ENCODE measurements at places on chromosomes 7 and 10. TPM values are rescaled to one million over a fixed set of nuclear protein-coding genes. Genes with fewer than 3 reads are reported as not detected.

Gene SEMA3E
- total RNA-seq: 0.18 TPM

Gene LIPJ
- total RNA-seq: not detected

- no peaks in the 10 kb centered on the region for H3K36me3 ChIP-seq
- H3K4me3 ChIP-seq: no peak overlapping the region
- DNase-seq: no peak
- H3K27me3 ChIP-seq: no peaks in the 10 kb centered on the region
- H3K27ac ChIP-seq: no peak overlapping the region
- H3K4me1 ChIP-seq: no peaks in the 10 kb centered on the region
Measured at GRCh38 chr7:7048213-7048612, 134.1 kb upstream of the C1GALT1 start.

Gene LBX1
- not detected for total RNA-seq

GRCh38 chr10:4201866-4202825, 417.1 kb upstream of the KLF6 start:
- H3K4me1 ChIP-seq: peaks cover 9% of the 10 kb centered on the region
- no peaks in the 10 kb centered on the region for H3K36me3 ChIP-seq
- no peak overlapping the region for H3K4me3 ChIP-seq
- no peak for DNase-seq
- no peaks in the 10 kb centered on the region for H3K27me3 ChIP-seq

Gene ATOH7
- not detected for total RNA-seq

DNA sequence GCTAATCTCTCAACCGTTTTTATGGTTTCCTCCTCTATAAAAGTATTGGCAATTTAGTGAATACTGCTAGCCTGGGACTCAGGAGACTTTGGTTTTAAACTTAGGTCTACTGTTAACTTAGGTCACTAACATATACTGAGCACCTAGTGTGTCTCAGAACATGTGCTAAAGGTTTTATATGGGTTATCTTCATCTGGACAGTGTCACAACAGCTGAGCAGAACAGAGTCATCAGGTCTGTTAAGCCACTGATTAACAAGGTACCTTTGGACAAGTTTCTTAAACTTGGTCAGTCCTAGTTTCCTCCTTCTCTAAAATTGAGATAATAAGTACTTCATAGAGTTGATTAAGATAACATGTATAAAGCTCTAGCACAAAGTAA, 30.6 kb downstream of the NET1 start:
- no peaks in the 10 kb centered on the region for H3K27me3 ChIP-seq
- H3K4me1 ChIP-seq: no peaks in the 10 kb centered on the region
- no peaks in the 10 kb centered on the region for H3K36me3 ChIP-seq
- H3K27ac ChIP-seq: no peak overlapping the region

Gene NKX2-3
- not detected for total RNA-seq

Gene CREB5
- 21.3 TPM for total RNA-seq

DNA sequence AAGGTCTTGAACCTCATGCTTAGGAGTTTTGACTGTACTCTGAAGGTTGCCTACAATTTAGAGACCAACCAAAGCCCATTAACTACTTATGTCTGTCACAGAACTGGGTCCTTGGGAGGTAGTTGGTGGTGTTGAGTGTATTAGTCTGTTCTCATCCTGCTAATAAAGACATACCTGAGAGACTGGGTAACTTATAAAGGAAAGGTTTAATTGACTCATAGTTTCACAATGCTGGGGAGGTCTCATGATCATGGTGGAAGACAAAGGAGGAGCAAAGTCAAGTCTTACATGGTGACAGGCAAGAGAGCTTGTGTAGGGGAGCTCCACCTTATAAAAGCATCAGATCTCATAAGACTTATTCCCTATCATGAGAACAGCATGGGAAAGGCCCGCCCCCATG, 319.6 kb upstream of the ZMIZ1 start:
- H3K4me1 ChIP-seq: peaks cover 21% of the 10 kb centered on the region
- H3K4me3 ChIP-seq: no peak overlapping the region
- H3K27ac ChIP-seq: no peak overlapping the region

GRCh38 chr7:3307435-3307834, 6.4 kb downstream of the SDK1 start:
- no peak overlapping the region for H3K4me3 ChIP-seq
- no peaks in the 10 kb centered on the region for H3K4me1 ChIP-seq
- H3K36me3 ChIP-seq: no peaks in the 10 kb centered on the region

DNA sequence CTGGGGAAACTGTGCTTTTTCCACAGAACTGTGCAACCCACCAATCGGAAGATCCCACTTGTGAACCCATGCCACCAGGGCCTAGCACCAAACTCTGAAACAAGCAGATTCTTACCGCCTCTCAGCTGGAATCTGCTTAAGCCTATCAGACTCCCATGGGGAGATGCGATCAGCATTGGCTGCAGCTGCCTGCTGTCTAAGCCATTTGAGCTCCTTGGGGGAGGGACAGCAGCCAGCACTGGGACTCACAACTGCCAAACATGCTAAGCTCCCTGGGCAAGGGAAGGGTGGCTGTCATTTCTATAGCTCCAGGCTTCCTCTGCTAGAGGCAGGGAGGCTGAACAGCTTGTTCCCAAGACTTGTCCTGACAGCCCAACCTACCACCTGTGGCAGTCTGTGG, 283.8 kb downstream of the CDK14 start:
- H3K36me3 ChIP-seq: no peaks in the 10 kb centered on the region
- H3K27ac ChIP-seq: no peak overlapping the region
- no peaks in the 10 kb centered on the region for H3K4me1 ChIP-seq
- H3K27me3 ChIP-seq: no peaks in the 10 kb centered on the region
- H3K4me3 ChIP-seq: no peak overlapping the region
- DNase-seq: peak; percentile 32

Gene CDK14
- total RNA-seq: 12.7 TPM

GRCh38 chr10:22435650-22436049, 90.4 kb downstream of the SPAG6 start:
- H3K27me3 ChIP-seq: peaks cover 13% of the 10 kb centered on the region
- no peak for DNase-seq
- no peak overlapping the region for H3K4me3 ChIP-seq
- peaks cover 6% of the 10 kb centered on the region for H3K4me1 ChIP-seq

DNA sequence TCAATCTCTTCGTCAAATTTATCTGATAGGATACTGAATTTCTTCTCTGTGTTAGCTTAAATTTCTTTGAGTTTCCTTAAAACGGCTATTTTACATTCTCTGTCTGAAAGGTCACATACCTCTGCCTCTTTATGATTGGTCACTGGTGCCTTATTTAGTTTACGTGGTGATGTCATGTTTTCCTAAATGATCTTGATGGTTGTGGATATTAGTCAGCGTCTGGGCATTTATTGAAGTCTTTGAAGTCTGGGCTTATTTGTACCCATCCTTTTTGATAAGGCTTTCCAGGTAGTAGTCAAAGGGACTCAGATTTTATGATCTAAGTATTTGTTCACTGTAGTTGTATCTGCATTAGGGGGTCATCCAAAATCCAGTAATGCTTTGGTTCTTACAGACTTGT, 1407.5 kb upstream of the LRRTM3 start:
- no peak for DNase-seq
- no peak overlapping the region for H3K27ac ChIP-seq
- H3K4me3 ChIP-seq: no peak overlapping the region
- H3K4me1 ChIP-seq: no peaks in the 10 kb centered on the region
- no peaks in the 10 kb centered on the region for H3K27me3 ChIP-seq

DNA sequence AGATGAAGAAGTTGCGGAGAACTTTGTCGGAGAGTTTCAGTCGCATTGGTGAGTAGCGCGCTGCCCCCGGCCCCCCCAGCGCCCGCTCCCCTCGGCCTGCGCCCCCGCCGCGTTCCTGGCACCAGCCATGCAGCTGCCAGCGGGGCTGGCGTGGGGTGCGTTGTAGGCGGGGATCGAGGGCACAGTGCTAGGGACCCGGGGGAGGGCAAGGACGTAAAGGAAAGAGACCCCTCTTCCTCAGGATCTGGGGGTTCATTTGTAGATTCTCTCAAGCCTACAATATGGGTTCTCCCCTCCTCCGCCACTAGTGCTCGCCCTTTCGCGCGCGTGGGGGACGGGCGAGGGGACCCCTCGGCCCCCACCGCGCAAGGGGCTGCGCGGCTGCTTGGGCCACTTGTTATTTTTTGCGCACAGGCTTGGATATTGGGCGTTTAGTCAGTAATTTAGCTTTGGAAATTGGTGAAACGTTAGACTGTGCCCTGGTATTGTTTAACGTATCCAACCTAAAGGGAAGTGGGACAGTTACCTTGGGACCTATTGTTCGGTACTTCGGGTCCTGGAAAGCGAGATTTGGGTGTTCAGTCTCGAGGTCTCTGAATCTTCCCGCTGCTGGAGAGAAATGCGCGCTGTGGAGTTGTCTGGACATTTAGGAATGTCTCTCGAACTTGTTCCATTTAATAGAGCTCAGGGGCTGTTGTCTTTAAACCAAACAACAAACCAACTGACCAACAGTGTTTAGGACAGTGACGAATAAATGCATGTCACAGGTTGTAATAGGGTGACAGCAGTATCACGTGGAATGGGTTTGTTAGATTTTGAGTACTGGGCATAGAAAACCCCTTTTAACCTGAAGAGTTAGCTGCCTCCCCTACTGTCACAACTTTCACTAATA, 796 bp downstream of the CDK14 start:
- no peaks in the 10 kb centered on the region for H3K36me3 ChIP-seq
- DNase-seq: no peak
- peak overlapping the region; percentile 80 for H3K27ac ChIP-seq

GRCh38 chr10:31947144-31947926, 18.7 kb upstream of the ARHGAP12 start:
- no peak for DNase-seq
- no peaks in the 10 kb centered on the region for H3K36me3 ChIP-seq
- no peak overlapping the region for H3K27ac ChIP-seq
- H3K4me3 ChIP-seq: no peak overlapping the region
- no peaks in the 10 kb centered on the region for H3K4me1 ChIP-seq

Gene ZNF488
- total RNA-seq: 0.14 TPM

DNA sequence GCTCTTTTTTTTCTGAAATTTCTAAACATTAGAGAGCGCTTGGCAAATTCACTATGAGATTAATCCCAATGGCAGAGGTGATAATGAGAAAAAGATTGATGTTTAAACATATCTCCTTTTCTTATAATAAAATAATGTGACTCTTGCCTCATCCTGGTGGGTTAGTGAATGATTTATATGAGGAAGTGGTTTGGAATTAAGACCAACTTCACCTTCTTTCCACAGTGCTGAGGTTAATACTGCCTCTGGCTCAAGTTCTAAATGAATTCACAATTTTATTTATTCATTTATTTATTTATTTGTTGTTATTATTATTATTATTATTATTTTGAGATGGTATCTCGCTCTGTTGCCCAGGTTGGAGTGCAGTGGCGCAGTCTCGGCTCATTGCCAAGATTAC, 40.5 kb upstream of the ADO start:
- no peak for DNase-seq
- no peak overlapping the region for H3K27ac ChIP-seq
- no peak overlapping the region for H3K4me3 ChIP-seq
- no peaks in the 10 kb centered on the region for H3K27me3 ChIP-seq
- H3K36me3 ChIP-seq: no peaks in the 10 kb centered on the region

DNA sequence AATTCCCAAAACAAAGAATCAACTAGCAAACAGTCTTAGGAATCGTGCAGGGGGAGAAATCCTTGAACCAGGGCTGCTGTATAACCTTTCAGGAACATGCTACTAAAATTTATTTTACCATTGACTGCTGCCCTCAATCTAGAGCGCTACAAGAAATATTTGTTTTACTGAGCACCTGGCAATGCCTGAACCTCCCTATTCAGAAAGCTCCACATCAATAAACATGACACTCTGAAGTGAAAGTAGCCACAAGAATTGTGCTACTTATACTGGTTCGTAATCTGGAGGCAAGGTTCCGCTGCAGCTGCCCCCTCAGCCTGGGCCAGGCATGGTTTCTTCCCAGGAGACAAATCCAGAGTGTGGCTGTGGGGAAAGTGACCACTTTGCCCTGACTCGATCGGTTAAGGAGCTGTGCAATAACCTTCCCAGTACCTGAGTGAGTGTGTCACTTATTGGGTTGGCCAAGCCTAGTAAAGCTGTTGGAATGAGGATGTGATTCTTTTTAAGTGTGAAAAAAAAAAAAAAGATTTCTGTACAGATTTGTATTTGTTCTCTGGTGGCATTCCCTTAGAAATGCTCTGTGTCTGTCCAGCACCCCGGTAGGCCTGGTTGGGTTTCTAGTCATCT, 7.7 kb downstream of the VWA2 start:
- H3K27me3 ChIP-seq: peaks cover 29% of the 10 kb centered on the region
- no peak for DNase-seq
- H3K4me1 ChIP-seq: no peaks in the 10 kb centered on the region
- H3K27ac ChIP-seq: no peak overlapping the region

Gene PTF1A
- total RNA-seq: not detected

Gene JCAD
- total RNA-seq: 18.3 TPM

GRCh38 chr10:48608976-48609375, 4.1 kb upstream of the ARHGAP22 start:
- no peaks in the 10 kb centered on the region for H3K36me3 ChIP-seq
- H3K4me3 ChIP-seq: no peak overlapping the region
- no peak for DNase-seq
- H3K4me1 ChIP-seq: peaks cover 63% of the 10 kb centered on the region
- peaks cover 4% of the 10 kb centered on the region for H3K27me3 ChIP-seq
- no peak overlapping the region for H3K27ac ChIP-seq

- H3K4me1 ChIP-seq: peaks cover 17% of the 10 kb centered on the region
- no peak overlapping the region for H3K4me3 ChIP-seq
- H3K27me3 ChIP-seq: no peaks in the 10 kb centered on the region
- no peak overlapping the region for H3K27ac ChIP-seq
- no peaks in the 10 kb centered on the region for H3K36me3 ChIP-seq
- DNase-seq: no peak
Measured at GRCh38 chr7:132499065-132499464, 77.2 kb downstream of the PLXNA4 start.

GRCh38 chr10:5476918-5477525, 22.3 kb downstream of the CALML5 start:
- DNase-seq: no peak
- no peaks in the 10 kb centered on the region for H3K4me1 ChIP-seq
- no peak overlapping the region for H3K27ac ChIP-seq
- no peaks in the 10 kb centered on the region for H3K36me3 ChIP-seq

- H3K27me3 ChIP-seq: no peaks in the 10 kb centered on the region
- no peak overlapping the region for H3K4me3 ChIP-seq
- H3K27ac ChIP-seq: no peak overlapping the region
- no peaks in the 10 kb centered on the region for H3K36me3 ChIP-seq
- H3K4me1 ChIP-seq: peaks cover 26% of the 10 kb centered on the region
- no peak for DNase-seq
Measured at GRCh38 chr7:55078465-55079372, 59.9 kb downstream of the EGFR start.

Gene NDUFB8
- total RNA-seq: 321 TPM

- no peak overlapping the region for H3K4me3 ChIP-seq
- H3K27ac ChIP-seq: no peak overlapping the region
- no peak for DNase-seq
- peaks cover 2% of the 10 kb centered on the region for H3K4me1 ChIP-seq
Measured at GRCh38 chr7:148535217-148535616, 55.3 kb upstream of the C7orf33 start.

Gene RPP38
- total RNA-seq: 5.8 TPM

Data from heart right ventricle (tissue), 16 donors.